ENCODE measurements at places on chromosomes 12 and 14.

DNA sequence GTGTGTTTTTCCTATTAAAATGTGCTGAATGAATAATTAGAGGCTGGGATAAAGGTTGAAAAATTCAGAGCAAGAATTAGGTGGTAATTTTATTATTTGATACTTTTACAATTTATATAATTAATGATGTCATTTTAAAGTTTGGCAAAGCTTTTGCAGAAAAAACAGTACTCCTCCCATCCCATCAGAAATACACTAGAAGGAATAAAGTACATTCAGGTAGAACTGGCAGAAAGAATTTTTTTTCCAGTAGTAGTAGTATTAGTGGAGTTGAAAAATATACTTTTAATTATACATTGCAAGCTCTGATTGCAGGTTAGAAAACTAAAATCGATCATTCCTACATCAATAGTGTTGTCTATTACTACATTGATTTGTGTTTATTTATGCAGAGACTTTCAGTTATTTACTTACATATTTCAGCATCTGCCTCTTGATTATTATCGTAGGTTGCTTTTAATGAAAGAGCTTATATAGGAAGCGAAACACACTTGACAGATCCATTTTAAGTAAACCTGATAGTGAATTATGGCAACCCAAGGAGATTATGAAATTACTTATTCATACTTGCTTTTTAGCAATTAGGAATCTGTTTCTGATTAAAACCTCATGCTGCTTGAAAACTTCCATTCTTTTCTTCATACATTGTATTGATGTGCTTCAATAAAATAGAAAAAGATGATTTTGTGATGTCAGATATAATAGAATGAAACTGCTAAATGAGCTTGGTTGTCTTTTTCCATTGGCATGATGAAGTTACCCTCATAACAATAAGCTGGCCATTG lies 10.1 kb downstream of the FOXG1 start:
- DNase-seq = no peak

DNA sequence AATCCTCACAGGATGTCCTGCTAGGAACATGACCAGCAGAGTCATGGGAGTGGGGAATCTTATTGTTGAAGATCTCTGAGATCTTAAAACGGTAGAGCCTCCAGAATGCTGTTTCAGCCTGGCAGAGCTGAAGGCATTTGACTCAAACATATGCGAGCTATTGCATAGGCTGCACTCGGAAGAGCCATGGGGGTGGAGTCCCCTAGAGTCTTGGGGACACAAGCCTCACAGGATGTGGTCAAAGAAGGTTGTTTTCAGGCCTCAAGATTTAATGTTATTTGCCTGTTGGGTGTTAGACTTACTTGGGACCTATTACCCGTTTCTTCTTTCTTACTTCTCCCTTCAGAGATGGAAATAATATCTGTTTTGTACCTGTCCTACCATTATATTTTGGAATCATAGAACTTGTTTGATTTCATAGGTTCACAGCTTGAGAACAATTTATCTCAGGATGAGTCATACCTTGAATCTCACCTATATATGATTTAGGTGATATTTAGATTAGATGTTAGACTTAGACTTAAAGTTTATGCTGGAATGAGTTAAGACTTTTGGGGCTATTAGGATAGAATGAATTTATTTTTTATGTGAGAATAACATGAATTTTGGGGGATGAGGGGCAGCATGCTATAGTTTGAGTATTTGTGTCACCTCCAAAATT lies 172.2 kb upstream of the ATP2B1 start:
- DNase-seq = no peak

DNA sequence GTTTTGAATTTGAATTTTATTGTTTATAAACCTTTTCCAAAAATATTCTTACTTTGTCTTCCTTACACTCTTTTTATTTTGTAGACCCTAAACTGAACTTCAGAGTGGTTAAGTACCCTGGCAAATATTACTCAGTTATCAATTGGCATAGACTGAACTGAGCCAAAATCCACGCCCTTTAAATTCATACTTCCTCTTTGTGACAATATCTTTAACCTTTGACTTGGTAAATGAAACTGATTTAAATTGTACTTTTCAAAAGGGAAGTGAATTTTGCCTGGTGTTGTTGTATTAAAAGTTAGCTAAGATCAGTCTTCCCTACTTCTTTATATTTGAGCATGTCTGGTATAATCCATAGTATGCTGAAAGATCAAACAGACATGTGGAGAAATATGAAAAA lies 184.3 kb upstream of the USP15 start:
- no peak for DNase-seq

DNA sequence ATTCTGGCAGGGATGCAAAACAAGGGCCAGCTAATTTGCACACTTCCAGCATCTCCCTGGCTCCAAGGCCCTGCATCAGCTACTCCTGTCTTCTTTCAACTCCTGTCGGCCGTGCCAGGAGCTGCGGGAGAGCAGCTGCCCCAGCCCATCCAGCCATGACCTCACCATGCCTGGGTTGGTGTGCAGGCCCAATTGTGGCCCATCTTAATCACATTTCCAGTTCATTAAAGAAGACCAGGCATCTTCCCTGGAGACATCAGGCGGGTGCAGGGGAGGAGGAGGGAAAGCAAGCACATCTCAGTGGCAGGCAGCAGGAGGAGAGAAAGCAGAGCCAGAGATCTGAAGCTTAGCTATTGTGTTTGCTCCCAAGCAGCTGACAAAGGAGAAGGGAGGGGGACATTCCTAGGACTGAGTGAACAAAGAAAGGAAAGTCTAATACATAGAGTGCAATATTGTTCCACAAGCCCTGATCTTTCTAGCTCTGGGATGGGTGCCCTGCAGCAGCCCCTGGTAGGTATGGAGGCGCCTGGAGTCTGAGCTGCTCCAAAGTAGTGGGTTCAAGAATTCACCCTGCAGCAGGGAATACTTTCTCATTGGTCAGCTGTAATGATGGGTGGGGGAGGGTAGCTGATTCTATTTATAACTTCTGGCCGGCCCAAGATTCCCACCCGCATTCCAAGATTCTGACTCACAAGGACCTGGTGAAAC lies 40.1 kb downstream of the VWF start:
- no peak for DNase-seq

DNA sequence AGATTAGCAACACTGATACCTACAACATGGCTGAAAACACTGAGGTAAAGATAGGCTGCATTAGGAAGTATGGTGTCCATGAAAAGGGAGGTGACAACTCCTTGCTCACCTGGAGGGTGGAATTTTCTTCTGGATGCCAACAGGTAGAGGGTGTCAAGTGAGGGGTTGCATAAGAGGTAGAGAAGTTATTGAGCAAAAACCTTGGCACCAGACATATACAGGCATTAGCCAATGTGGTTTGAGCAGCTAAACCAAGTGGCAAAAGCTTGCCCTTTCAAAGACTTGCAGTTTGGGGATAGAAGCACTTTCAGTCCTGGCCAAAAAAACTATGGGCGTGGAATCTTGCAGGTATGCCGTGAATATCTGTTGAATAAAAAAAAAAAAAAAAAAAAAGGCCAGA lies 3.8 kb downstream of the RITA1 start:
- DNase-seq = no peak

- peak; percentile 95 for DNase-seq
These were observed at the start of gene PLBD2 for GRCh38 chr12:113358381-113359132. Gene PLBD2, plus strand, starts transcription at chr12:113358587. Its CDS starts 14 bp downstream, at chr12:113358601.

- no peak for DNase-seq
These were observed 786.1 kb upstream of the TMEM132C start for GRCh38 chr12:127480775-127481314.

GRCh38 chr14:75543253-75543652 lies 21.0 kb downstream of the BATF start:
- DNase-seq = no peak

DNA sequence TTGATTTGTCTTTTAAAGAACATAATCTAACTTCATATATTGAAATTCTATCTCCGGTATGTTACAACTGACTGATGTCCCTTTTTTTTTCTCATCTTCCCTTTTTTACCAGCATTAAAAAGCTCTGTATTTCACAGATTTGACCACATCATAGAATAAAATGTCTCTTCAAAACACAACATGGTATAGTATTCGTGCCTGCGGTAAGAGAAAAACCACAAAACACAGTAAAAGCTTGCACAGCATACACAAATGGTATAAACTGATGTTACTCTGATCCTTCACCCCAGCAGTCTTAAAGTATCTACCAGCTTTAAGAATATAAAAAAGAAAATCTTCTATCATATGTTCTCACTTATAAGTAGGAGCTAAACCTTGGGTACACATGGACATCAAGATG lies 83.4 kb downstream of the HECTD1 start:
- no peak for DNase-seq

- no peak for DNase-seq
These were observed 395.6 kb downstream of the BCAT1 start for GRCh38 chr12:24553259-24553658.

DNA sequence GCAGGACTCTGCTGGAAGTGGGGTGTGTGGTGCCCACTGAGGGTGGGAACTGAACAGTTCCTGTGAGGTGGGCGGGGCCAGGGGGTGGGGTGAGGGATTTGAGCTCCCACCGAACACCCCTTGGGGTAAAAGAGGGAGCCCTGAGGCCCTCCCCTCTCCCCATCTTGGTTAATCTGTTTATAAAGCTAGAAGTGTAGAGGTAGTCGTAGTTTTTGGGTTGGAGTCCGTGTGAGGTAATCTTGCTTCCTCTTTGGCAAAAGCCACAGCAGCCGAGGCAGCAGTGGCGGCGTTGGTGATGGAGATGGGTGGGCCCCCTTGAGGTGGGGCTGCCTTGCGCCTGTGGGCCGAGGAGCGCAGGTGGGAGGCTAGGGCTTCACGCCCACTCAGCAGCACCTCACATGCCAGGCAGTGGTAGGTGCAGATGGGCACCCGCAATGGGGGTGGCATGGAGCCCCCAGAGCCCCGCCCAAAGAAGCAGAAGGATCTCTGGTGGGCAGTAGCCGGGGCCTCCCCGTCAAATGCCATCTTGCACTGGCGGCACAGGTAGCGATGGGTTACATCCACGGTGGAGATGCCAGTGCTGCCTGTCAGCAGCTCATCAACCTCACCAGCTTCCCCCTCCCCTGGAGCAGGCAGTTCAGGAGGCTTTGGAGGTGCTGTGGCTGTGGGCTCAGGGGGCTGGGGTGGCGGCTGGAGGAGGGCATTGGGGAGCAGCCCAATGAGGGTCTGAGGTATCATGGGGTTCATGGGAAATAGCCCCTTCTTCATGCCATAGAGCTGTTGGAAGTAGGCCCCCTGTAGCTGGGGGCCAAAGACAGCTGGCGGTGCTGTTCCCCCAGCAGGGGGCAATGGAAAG lies 29.6 kb downstream of the ZFHX2 start:
- no peak for DNase-seq

GRCh38 chr12:122749569-122750332 lies 2.9 kb upstream of the DENR start:
- no peak for DNase-seq

DNA sequence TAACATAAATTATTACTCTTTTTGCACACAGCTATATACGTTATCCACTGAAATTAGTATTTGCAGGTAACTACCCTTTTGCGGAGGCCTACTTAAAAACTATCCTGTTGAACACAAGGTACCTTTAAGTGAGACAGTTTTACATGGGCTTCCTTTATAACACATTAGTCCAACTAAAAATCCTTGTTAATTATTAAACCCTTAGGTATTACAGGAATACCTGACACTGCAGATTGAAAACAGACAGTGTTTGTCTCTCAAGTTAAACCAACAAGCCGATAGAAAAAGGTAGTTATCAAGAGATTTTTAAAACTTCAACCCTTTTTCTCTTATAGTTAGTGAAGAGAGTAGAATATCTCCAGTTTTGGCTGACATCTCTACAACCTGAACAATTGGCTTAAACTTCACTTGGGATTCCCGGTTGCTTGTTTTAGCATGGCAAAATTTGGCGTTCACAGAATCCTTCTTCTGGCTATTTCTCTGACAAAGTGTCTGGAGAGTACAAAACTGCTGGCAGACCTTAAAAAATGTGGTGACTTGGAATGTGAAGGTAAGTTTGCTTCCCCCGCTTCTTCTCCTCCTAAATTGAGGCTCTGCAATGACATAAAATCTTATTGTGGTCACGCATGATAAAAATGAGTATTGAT lies at the start of gene MIA2:
TSS of gene MIA2 (plus strand) at position 236 of the 647 bp plus-strand sequence. CDS start at position 436, 200 bp downstream.
- no peak for DNase-seq

GRCh38 chr12:131442337-131442918 lies 268.5 kb upstream of the SFSWAP start:
- DNase-seq = no peak

GRCh38 chr14:74882103-74882920 lies 596 bp downstream of the DLST start:
- DNase-seq = peak; percentile 20

- DNase-seq = no peak
These were observed 37.6 kb downstream of the SPTB start for GRCh38 chr14:64841772-64842750.

GRCh38 chr12:99553461-99553860 lies 94.1 kb upstream of the GARIN6 start:
- no peak for DNase-seq

DNA sequence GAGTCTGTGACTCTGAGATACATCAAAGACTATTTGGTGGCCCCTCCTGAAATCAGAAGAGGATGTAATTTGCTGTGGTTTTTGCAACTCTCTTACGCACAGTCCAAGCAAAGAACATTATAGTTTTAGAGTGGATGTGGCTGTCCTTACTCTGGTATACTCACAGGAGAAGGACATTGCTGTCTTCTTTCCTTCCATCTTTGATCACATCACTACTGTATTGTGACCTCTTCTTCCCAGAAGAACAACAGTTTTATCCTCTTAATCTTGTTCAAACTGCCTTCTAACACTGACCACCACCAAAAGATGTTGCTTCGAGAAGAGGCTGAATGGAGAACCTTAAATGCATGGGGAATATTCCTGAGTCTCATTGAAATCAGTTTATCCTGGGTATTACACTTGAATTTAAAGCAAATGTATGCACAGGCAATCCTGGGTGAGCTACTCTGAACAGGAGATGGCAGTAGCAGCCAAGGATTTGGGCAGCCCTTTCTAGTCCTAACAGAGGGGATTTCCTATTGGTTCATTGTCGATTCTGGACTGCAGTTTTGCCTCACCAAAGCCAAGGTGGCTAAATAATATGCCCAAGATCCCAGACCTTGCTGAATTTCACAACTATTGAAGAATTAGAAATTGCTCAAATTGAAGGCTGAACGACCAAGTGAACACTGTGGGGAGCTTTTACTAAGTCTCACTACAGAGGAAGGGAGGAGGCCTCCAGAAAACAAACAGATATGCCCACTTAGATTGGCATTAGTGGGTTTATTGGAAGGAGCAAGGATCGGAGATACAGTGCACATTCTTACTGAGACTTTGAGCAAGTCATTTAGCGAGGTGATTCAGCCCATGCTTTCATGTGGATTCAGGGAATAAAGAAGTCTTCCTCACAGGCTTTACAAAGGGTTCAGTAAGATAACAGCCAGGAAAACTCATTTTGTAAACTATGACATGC lies 282.8 kb downstream of the PAWR start:
- peak; percentile 42 for DNase-seq

- no peak for DNase-seq
These were observed 36.8 kb downstream of the SLC5A8 start for GRCh38 chr12:101173197-101173749.

GRCh38 chr12:121326996-121327674 lies 25.1 kb downstream of the ANAPC5 start:
- no peak for DNase-seq

DNA sequence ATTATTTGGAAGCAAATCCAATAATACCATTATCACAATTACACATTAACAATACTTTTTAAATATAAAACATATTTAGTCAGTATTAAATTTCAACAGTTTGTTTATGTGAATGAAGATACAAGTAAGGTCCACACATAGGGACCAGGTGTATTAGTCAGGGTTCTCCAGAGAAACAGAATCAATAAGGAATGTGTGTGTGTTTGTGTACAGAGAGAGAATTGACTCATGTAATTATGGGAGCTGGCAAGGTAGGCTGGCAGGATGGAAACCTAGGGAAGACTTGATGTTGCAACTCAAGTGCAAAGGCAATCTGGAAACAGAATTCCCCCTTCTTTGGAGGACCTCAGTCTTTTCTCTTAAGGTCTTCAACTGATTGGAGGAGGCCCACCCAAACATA lies 123.2 kb upstream of the OTX2 start:
- DNase-seq = no peak

All from COLO829 (cell line).